H1 (cell line): ENCODE measurements at places on chromosomes 1 and 21. TPM values are rescaled to one million over a fixed set of nuclear protein-coding genes. Genes with fewer than 3 reads are reported as not detected.

GRCh38 chr1:109653306-109653705 lies 2.6 kb upstream of the GSTM4 start:
- H3K36me3 ChIP-seq: no peaks in the 10 kb centered on the region
- H3K27ac ChIP-seq: no peak overlapping the region
- DNase-seq: no peak
- H3K27me3 ChIP-seq: peaks cover 5% of the 10 kb centered on the region
- H3K4me1 ChIP-seq: no peaks in the 10 kb centered on the region
- H3K4me3 ChIP-seq: no peak overlapping the region

DNA sequence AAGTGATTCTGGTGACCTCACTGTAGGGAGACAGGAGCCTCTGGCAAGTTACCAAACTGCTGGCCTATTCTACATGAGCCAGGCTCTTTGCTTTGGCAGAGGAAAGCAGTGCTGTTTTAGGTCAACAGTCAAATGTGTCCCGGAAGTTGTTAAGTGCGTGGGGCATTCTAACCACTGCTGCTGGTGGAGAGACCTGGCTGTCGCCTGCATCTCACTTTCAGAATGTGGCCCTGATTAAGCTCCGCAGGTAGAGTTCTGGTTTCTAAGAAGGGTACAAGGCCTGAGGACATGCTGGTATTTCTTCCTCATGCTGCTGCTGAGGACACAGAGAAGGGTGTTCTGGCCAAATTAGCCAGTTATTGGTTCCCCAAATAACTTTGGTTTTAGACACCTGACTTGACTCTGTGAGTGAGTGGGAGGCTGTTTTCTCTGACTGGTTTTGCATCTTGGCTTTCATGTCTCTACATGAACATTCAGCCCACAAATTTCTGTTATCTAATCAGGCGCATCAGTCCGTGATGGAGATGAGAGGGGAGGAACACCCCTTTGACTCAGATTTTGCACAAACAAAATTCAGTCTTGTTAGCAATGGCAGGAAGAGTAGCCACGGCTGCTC lies 120.8 kb downstream of the LMO4 start:
- no peaks in the 10 kb centered on the region for H3K27me3 ChIP-seq
- DNase-seq: no peak
- no peak overlapping the region for H3K27ac ChIP-seq

Gene MX1
- polyA plus RNA-seq: 5.1 and 5.7 TPM in 2 replicates

Gene DIPK1A
- polyA plus RNA-seq: 1.2 and 2.5 TPM in 2 replicates

Gene SYT14
- polyA plus RNA-seq: 1.4 and 2.3 TPM in 2 replicates
